ENCODE measurements at places on chromosomes 5 and 9. TPM values are rescaled to one million over a fixed set of nuclear protein-coding genes. Genes with fewer than 3 reads are reported as not detected.
A peak's percentile ranks its signal among the peaks of the same experiment; 100 is the strongest.

C9orf153 gene
- total RNA-seq = 0.87 TPM

PRDM9 gene
- not detected for total RNA-seq

SOHLH1 gene
- not detected for total RNA-seq

HTR4 gene
- total RNA-seq = not detected

TAF11L10 gene
- not detected for total RNA-seq

AQP7 gene
- total RNA-seq = 3.6 TPM

GRCh38 chr5:1474866-1475543, 29.8 kb upstream of the SLC6A3 start:
- no peak overlapping the region for H3K27ac ChIP-seq
- no peak overlapping the region for H3K4me3 ChIP-seq
- no peak for DNase-seq

DNA sequence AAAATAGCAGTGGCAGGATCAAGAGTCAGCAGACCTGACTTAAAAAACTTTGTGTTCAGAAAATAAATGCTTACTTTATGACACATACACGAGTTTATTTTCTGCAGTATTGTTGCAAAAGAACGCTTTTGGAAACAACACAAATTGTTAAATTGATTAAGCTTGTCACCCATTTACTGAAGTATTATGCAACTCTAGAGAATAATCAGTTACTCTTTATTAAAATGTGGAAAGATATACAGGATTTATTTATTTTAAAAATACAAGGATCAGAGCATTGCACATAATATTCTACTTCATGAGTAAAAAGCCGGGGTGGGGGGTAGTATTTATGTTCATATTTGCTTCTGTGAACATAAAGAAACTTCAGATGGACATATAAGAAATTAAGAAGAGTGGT, 20.0 kb downstream of the FYB1 start:
- H3K4me1 ChIP-seq = peaks cover 9% of the 10 kb centered on the region
- no peak for DNase-seq
- no peaks in the 10 kb centered on the region for H3K27me3 ChIP-seq
- H3K4me3 ChIP-seq = no peak overlapping the region
- H3K27ac ChIP-seq = no peak overlapping the region

- H3K27ac ChIP-seq = no peak overlapping the region
- no peak overlapping the region for H3K4me3 ChIP-seq
- H3K27me3 ChIP-seq = no peaks in the 10 kb centered on the region
- no peak for DNase-seq
- no peaks in the 10 kb centered on the region for H3K4me1 ChIP-seq
- H3K36me3 ChIP-seq = no peaks in the 10 kb centered on the region
Measured at GRCh38 chr9:79284081-79284480, 287.7 kb upstream of the TLE4 start.

GRCh38 chr5:137462265-137462590, 36.9 kb downstream of the SPOCK1 start:
- H3K36me3 ChIP-seq = no peaks in the 10 kb centered on the region
- no peak overlapping the region for H3K27ac ChIP-seq
- H3K27me3 ChIP-seq = no peaks in the 10 kb centered on the region
- DNase-seq = no peak
- no peaks in the 10 kb centered on the region for H3K4me1 ChIP-seq

DNA sequence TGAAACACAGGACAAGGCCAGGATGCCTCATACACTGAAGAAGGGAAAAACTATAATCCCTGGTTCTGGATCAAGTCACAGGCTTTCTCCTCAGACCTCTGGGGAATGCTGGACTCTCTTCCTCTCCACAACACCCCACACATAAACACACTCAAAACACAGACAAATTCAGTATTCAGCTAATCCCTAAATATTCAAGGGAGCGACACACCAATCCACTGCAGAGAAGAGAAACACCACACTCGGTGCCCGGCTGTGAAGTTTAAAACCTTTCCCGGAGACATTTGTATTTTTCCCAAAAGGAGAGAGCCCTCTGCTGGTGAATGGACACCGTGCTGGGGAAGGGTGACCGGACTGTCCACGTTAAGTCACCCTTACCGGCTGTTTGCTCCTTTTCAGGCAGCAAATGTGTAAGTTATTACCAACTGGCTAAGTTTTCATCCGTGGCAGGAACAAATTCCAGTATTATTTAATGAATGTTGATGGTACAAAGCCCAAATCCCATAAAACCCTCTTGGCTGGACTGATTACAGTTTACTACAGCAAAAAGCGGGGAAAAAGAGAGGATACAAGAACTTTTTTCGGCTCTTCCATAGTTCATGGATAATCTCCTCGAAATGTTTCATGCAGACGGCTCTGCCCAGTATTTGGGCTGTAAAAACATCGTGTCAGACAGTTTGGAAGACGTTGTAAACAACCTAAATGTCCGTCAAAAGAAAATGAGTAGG, 130.9 kb upstream of the SLC30A5 start:
- peak; percentile 54 for DNase-seq
- H3K4me1 ChIP-seq = no peaks in the 10 kb centered on the region
- H3K27ac ChIP-seq = peak overlapping the region; percentile 6
- no peaks in the 10 kb centered on the region for H3K27me3 ChIP-seq
- H3K4me3 ChIP-seq = no peak overlapping the region
- H3K36me3 ChIP-seq = no peaks in the 10 kb centered on the region

DNA sequence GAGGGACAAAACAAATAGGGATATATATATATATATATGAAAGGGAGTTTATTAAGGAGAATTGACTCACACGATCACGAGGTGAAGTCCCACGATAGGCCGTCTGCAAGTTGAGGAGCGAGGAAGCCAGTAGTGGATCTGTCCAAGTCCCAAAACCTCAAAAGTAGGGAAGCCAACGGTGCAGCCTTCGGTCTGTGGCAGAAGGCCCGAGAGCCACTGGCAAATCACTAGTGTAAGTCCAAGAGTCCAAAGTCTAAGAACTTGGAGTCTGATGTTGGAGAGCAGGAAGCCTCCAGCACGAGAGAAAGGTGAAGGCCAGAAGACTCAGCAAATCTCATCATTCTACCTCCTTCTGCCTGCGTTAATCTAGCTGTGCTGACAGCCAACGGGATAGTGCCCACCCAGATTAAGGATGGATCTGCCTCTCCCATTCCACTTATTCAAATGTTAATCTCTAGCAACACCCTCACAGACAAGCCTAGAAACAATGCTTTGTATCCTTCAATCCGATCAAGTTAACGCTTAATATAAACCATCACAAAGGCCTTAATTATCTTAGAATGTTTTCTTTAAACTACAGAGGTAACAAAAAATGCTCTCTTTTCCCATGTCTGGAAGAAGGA, 23.8 kb upstream of the DAB2 start:
- no peak overlapping the region for H3K27ac ChIP-seq
- no peaks in the 10 kb centered on the region for H3K27me3 ChIP-seq
- no peak overlapping the region for H3K4me3 ChIP-seq
- no peaks in the 10 kb centered on the region for H3K36me3 ChIP-seq
- no peaks in the 10 kb centered on the region for H3K4me1 ChIP-seq

DNA sequence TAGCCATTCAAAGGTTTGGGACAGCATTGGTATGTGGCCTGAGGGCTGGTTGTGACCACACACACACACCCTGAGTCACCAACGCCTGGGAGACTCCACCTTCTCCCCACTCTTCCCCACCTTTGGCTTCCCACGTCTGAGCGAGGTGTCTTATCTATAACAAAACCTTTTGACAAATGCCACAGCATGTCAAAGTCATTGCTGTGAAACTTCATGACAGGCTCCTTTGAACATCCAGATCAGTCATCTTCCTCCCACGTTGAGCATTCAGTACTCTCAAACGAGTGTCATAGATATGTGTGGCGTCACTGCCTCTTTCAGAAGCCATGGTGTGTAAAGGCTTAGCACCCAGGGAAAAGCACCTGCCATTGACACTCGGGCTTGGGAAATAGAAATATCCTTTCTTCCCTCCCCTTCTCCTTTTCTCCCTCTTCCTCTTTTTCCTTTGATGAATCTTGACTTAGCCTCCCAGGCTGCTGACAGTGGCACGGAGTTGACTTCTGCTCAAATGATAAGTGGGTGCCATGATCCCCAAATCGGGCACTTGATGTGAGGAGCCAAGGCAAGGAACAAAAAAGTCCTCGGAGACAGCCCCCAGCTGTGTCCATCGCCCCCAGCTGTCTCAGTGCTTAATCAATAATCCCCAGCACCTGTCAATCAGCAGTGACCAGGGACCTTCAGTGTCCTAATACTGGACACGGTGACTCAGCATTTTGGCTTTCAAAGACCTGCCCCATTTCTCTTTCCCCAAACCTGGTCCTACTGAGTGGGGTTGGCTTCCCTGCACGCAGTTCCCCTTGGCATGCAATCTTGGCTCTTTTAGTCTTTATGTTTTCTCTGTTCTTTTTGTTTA, 114.8 kb downstream of the FGF18 start:
- no peak overlapping the region for H3K4me3 ChIP-seq
- H3K27ac ChIP-seq = no peak overlapping the region
- DNase-seq = no peak
- no peaks in the 10 kb centered on the region for H3K27me3 ChIP-seq

DNA sequence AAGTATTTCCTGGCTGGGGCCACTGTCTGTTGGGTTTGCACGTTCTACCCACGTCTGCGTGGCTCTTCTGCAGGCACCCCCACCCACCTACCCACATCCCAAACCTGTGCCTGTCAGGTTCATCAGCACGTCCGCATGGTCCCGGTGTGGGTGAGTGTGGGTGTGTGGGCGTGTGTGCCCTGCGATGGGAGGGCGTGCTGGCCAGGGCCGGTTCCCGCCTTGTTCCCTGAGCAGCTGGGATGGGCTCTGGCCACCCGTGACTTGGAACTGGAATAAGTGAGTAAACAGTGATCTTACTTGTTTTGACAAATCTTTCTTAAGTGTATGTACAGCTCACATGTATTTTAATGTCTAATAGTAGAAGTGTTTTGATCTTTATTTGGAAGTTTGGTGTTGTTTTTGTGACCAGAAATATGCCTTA, 20.4 kb downstream of the ERGIC1 start:
- peaks cover 52% of the 10 kb centered on the region for H3K4me1 ChIP-seq
- no peaks in the 10 kb centered on the region for H3K27me3 ChIP-seq

- no peak for DNase-seq
- H3K36me3 ChIP-seq = no peaks in the 10 kb centered on the region
- no peak overlapping the region for H3K27ac ChIP-seq
- no peak overlapping the region for H3K4me3 ChIP-seq
Measured at GRCh38 chr9:624935-625500, 216.5 kb upstream of the DMRT1 start.

GRCh38 chr5:392431-392988, 50.5 kb upstream of the EXOC3 start:
- no peak for DNase-seq
- no peaks in the 10 kb centered on the region for H3K36me3 ChIP-seq
- no peak overlapping the region for H3K27ac ChIP-seq
- H3K4me1 ChIP-seq = no peaks in the 10 kb centered on the region

GRCh38 chr5:43174586-43174985, 17.4 kb upstream of the NIM1K start:
- no peaks in the 10 kb centered on the region for H3K27me3 ChIP-seq
- no peaks in the 10 kb centered on the region for H3K4me1 ChIP-seq
- no peak overlapping the region for H3K4me3 ChIP-seq
- no peak overlapping the region for H3K27ac ChIP-seq
- no peaks in the 10 kb centered on the region for H3K36me3 ChIP-seq

DNA sequence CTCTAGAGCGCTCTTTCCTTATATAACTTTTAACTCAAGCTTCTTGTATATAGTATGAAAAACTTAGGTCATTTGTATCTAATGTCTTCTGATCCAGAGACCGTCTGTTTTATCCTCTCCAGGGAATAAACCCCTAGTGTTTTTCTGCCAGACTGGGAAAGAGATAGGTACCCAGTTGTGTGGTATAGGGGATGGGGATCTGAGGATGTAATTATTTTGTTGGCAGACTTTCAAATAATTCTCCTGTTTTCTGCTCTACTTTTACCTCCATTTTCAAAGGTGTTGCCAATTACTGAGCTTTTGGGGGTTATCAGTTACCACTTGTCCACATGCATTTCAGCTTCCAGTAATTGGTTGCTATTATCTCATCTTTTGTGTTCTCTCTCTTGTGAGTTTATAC, 17.9 kb downstream of the CCDC171 start:
- no peaks in the 10 kb centered on the region for H3K27me3 ChIP-seq
- DNase-seq = no peak
- no peaks in the 10 kb centered on the region for H3K36me3 ChIP-seq
- H3K4me3 ChIP-seq = no peak overlapping the region

DNA sequence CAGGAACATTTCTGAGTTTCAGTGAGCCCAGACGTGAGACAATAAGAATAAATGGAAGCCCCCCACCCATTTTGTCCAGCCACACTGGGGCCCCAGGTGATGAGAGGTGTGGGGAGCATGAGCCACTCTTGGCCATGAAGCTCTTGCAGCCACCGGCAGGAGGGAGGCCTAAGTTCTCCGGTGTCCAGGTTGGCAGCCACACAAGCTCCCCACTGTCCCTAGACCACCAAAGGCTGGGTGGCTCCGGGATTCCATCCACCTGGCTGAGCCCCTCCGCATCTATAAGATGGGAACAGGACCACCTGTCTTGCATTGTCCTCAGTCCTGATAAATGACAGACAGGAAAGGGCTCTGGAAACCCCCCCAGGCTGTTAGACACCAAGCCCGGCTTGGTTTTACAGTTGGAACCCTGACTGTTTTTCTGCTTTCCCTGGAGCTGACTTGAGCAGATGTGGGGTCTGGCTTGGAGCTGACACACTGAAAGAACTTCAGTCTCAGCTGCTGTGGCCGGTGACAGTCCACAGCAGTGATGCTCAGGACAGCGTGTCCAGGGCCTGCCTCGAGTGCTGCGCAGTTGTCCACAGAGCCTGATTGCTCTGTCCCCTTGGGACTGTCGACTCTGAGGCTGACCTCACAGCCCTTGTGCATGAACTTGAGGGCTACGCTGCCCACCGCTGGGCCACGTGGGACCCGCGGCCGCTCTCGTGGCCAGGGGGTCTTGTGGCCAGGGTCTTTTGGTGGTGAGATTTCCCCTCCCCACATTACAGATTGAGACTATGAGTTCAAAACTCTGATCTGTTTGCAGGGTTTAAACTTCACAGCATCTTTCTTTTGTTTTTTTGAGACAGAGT, 74.8 kb downstream of the PSMB7 start:
- H3K27me3 ChIP-seq = no peaks in the 10 kb centered on the region
- peaks cover 14% of the 10 kb centered on the region for H3K4me1 ChIP-seq
- DNase-seq = no peak
- no peaks in the 10 kb centered on the region for H3K36me3 ChIP-seq
- H3K4me3 ChIP-seq = no peak overlapping the region

DNA sequence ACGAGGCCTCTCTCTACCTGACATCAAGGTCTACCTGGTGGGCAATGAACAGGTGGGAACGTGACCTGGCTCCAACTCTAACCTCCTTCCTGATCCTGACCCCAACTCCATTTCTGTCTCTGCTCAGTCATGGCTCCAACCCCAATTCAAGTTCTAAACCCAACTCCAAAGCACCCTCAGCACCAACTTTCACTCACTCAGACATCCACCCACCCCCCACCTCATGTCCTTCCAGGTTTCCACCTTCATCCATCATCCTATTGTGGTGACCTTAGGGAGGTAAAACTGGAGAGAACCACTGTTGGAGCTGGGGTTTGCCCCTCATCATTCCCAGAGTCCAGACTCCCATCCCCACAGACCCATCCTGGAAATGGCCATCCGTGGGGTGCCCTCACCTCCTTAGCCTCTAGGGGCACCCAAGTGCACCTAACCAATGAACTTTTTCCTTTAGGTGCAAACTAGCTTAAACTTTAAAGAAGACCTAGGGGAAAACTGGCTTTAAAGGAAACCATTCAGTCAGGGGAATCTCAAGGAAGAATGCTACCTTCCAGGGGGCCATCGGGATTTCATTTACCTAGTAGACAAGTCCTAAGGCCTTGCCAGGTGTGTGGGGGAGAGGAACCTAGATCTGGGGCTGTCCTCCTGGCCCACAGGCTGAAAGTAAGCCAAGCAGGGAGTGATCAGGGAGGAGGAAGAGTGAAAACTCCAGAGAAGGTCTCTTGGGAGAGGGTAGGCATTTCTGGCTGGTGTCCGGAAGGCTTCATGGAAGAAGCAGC, 11.3 kb downstream of the RGS14 start:
- peaks cover 35% of the 10 kb centered on the region for H3K4me1 ChIP-seq
- no peak for DNase-seq
- peak overlapping the region; percentile 80 for H3K27ac ChIP-seq
- no peak overlapping the region for H3K4me3 ChIP-seq
- H3K27me3 ChIP-seq = no peaks in the 10 kb centered on the region
- H3K36me3 ChIP-seq = no peaks in the 10 kb centered on the region

All from gastrocnemius medialis (tissue), 4 donors.